Cardiac fibroblast (primary cell): ENCODE measurements at places on chromosomes 2 and 18.
A peak's percentile ranks its signal among the peaks of the same experiment; 100 is the strongest.

- DNase-seq: no peak
These were observed 26.2 kb downstream of the HPCAL1 start for GRCh38 chr2:10328670-10329579.

DNA sequence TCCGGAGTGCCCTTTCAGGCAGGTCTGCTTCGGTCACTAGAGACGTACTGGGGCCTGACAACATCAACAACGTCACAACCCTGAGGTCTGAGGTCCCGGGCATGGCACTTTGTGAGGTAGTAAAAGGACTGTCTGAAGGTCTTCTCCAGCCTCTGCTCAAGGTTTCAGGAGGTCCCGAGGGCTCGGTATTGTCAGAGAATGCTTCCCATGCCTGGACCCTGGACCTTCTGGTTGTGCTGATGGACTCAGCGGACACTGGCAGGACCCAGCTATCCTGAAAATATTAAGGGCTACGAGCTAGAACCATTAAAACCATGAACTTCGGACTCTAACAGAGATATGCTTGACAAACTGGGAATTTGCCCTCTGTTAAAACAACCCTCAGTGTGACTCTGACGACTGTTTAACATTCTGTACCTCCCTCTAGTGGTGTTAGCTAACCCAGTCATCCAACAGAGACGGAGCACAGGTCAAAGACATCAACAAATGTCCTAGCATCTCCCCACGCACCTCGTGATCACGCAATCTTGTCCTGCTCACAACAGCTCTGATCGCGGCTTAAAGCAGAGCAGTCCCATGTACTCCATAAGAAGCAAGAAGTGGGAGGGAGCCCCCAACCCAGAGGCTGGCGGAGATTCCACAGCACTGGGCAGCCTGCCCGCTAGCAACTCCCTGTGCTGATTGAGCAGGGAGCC, 96.5 kb downstream of the CCDC93 start:
- peak; percentile 13 for DNase-seq

DNA sequence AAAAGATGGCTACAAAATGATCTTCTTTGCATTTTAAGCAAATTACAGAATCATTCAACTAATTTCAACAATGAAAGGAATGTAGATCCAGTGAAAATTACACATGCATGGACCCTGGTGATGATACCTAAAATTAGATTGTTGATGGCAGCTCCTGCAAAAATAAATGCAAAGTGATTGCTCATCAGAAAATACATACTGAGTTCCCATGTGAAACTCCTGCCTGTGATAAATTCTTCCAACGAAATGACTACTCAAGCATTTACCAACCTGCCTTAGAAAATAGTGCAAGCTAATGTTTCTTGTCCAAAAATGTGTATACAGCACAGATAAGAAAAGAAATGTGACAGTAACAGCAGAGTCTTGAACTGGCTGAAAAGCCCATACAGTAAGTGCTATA, 300.0 kb upstream of the REV1 start:
- no peak for DNase-seq

- no peak for DNase-seq
These were observed 139.5 kb downstream of the NOL4 start for GRCh38 chr18:34085140-34085739.

DNA sequence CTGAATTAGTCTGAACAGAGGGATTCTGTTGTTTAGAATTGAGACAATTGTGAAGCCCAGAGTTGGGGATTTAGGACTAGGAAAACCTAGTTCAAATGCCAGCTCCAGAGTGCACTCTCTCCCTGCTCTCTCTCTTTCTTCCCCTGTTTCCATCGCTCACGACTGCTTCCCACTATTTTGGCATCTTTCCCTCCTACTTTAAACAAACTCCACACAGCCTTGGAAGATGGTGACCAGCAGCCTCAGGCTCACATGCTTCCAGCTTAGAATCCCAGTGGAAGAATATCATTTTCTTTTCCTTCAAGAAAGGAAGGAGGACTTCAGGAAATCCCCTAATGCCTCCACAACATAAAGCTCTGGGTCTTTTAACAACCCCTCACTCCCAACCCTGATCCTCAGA, 6.1 kb upstream of the DNMT3A start:
- DNase-seq: no peak

GRCh38 chr2:234812851-234813250, 139.0 kb upstream of the SH3BP4 start:
- no peak for DNase-seq

DNA sequence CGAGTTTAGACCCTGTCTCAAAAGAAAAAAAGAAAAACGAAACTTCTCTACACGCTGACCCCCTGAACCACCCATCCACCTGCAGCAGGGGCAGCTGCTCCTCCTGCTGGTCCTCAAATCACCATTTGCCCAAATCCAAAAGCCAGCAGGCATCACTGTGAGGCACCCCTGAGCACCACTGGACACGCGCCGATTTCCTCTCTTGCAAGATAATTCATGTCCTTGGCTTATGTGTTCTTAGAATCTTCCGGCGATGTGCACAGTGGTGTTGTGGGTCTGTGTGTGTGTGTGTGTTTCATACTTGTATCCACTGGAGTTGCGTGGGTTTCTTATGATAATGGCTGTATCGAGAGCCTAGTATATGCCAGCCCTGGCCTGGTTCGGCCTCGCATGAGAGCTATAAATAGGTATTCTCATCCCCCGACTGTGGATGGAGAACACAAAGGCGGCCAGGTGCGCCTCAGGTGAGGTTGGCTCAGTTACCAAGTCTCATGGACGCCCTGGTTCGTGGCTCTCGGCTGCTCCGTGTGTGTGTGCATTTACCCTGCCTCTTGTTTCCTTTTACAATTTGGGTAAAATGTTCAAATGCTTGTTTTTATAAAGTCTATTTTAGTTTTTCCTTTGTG, 235.5 kb downstream of the HDAC4 start:
- DNase-seq: no peak

DNA sequence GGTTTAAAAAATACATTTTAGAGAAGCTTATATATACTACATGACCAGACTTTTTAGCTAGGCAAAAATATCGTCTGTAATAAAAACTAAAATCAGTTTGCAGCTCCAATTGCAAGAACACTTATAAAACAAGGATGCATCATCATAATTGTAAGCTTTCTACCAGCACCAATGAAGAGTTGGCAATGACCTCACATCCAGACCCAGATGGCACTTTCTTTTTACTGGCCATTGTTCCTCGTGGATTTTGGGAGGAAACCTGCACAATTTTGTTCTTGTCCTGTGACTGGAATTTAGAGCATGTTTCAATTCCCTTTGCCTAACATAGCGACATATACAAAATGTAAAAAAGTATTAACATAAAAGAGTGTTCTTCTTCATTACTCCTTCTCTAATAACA, 174.3 kb downstream of the ZNF521 start:
- no peak for DNase-seq

GRCh38 chr18:58937071-58937886, 72.6 kb downstream of the ZNF532 start:
- DNase-seq: peak; percentile 79
